Stimulated activated CD8-positive, alpha-beta memory T cell treated with anti-CD3 and anti-CD28 coated beads, Interleukin-7, amount 100 ng/mL, for 1 hour (primary cell): ENCODE measurements at places on chromosomes 16 and 17.

- DNase-seq = no peak
Measured at GRCh38 chr16:85381738-85382592, 231.2 kb upstream of the GSE1 start.

DNA sequence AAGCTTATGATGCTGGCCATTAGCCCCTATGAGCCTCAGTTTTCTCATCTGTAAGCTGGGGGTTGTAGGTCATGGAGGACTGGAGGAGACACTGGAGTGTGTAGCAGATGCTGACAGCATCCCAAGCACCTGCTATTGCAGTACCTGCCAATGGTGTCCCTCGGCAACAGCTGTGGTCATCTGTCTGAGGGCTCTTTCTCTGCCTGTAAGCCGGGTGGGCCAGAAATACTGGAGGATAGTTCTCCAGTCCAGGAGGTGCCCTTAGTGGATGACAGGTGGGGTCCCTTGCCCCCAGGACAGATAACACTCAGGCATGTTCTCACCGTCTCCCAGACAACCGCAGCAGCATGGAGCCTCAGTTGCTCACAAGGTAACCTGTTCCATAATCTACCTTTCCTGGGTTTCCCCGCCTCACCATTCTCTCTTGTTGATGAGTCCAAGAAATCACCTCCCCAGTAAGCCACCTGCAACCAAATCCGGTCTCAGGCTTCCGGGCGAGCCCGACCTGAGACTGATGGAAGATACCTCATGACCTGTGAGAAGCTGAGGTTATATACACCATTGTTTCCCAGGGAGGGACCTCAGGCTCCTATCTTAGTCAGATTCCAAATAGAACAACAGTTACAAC lies 23.8 kb downstream of the NLRP1 start:
- DNase-seq = no peak

- DNase-seq = no peak
Measured at GRCh38 chr16:12186774-12187335, 210.3 kb downstream of the SNX29 start.

DNA sequence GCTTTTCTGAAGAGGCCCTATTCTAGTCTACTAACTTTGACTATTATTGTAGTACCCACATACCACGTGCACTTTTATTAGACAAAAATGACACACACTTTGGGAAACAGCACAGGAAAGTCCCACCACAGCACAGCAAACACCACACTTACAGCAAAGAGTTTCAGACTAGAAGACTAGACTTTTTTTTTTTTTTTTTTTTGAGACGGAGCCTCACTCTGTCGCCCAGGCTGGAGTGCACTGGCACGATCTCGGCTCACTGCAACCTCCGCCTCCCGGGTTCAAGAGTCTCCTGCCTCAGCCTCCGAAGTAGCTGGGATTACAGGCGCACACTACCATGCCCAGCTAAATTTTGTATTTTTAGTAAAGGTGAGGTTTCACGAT lies 20.1 kb downstream of the YWHAE start:
- DNase-seq = no peak

DNA sequence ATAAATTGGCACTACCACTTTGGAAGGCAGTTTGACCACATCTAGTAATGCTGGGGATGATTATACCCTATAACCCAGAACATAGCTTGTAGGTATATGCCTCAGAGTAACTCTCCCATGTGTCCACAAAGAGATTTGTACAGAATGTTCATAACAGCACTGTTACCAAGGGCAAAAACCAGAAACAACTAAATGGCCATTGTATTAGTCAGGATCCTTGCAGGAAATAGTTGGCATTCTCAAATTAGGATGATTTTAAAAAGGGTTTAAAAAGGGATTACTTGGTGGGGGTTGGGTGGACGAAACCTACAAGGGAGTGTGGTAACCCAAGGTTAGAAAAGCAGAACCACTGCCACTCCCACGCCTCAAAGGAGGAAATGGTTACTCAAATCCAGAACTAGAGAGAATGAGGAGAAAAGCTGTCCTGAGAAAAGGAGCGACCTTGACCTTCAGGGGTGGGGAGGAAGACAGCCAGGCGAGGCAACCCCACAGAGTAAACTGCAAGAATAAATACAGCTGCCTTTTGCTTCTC lies 2.1 kb downstream of the CPPED1 start:
- no peak for DNase-seq

- no peak for DNase-seq
Measured at GRCh38 chr16:1071561-1072225, 854 bp upstream of the SSTR5 start.

DNA sequence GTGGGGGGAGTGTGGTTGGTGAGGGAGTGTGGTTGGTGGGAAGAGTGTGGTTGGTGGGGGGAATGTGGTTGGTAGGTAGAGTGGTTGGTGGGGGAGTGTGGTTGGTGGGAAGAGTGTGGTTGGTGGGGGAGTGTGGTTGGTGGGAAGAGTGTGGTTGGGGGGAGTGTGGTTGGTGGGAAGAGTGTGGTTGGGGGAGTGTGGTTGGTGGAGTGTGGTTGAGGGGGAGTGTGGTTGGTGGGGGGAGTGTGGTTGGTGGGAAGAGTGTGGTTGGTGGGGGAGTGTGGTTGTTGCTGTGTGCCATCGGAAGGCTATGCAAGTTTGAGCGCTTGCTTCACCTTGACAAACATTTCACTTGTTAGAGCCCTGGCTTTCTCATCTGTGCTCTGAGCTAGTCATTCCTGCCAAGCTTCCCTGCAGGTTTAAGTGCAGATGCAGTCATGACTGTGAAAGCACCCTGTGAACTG lies 20.1 kb downstream of the MINK1 start:
- no peak for DNase-seq

GRCh38 chr17:4035081-4035680 lies 70.9 kb upstream of the ATP2A3 start:
- DNase-seq = no peak

- no peak for DNase-seq
Measured at GRCh38 chr17:43014649-43015542, 7.3 kb downstream of the VAT1 start.

GRCh38 chr16:15715221-15715620 lies 65.2 kb downstream of the NDE1 start:
- no peak for DNase-seq

- DNase-seq = no peak
Measured at GRCh38 chr16:92431-93339, 14.7 kb downstream of the MPG start.

DNA sequence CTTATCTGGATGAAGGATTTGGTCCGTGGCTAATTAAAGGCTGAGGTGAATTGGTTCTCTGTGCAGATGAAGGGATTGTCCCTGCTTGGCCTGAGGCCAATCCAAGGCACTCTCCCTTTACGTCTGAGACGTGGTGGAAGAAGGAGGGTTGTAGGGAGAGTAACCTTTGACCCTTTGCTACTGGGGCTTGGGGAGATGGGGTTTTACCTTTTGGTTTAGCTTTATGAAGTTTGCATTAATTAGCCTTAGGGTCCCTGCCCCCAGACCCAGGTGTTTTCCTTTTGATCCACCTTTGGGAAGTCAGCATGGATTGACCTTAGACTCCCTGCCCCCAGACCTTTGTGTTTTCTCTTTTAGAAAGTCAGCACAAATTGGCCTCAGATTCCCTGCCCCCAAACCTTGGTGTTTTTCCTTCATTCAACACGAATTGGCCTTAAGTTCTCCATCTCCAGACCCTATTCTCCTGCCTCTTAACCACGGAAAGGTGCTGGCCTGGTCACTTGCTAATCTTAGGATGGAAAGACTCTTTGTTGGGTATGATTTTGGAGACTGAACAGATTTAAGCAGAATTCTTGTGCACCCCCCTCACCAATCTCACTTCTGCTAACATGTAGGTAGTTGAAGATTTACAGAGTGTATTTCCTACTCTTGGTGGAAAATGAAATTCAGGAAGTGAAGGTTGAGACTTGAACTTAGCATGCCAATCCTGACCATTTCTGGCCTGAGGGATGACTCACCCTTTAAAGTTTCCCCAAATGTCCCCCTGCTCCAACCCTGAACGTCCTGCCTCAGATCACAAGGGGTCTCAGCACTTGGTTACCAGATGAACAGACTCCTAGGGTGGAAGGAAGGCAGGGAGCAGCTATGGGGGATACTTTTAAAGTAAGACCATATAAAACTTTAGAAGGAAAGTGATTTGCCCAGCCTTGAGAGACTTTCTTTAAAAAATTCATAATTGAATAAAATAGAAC lies 23.1 kb upstream of the MMD start:
- no peak for DNase-seq

DNA sequence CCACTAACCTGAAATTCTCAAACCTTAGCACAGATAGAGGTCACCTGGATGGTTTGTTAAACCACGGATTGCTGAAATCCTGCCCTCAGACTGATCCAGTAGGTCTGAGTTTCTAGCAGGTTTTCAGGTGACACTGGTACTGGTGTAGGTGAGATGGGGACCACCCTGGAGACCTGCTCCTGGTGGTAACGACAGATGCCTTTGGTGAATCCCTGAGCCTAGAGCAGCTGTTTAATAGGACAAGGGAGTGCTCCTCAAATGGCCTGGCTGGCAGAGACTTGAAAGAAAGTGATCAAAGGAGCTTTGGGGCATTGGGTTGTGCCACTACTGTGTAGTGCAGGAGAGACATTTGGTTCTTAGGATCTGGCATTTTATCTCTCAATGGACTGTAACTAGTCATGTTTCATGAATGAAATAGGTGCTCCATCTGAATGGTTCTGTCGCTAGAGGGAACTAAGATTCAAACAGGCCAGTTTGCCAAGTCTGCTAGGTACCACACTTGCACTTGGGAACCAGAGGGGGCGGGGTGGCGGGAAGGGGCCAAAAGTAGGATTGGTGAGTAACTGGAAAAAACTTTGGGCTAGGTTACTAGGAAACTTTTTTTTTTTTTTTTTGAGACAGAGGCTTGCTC lies 2.9 kb upstream of the IFI35 start:
- no peak for DNase-seq

GRCh38 chr17:1067282-1067956 lies 70.5 kb downstream of the TIMM22 start:
- no peak for DNase-seq

- DNase-seq = no peak
Measured at GRCh38 chr16:53849585-53849984, 145.6 kb downstream of the FTO start.

DNA sequence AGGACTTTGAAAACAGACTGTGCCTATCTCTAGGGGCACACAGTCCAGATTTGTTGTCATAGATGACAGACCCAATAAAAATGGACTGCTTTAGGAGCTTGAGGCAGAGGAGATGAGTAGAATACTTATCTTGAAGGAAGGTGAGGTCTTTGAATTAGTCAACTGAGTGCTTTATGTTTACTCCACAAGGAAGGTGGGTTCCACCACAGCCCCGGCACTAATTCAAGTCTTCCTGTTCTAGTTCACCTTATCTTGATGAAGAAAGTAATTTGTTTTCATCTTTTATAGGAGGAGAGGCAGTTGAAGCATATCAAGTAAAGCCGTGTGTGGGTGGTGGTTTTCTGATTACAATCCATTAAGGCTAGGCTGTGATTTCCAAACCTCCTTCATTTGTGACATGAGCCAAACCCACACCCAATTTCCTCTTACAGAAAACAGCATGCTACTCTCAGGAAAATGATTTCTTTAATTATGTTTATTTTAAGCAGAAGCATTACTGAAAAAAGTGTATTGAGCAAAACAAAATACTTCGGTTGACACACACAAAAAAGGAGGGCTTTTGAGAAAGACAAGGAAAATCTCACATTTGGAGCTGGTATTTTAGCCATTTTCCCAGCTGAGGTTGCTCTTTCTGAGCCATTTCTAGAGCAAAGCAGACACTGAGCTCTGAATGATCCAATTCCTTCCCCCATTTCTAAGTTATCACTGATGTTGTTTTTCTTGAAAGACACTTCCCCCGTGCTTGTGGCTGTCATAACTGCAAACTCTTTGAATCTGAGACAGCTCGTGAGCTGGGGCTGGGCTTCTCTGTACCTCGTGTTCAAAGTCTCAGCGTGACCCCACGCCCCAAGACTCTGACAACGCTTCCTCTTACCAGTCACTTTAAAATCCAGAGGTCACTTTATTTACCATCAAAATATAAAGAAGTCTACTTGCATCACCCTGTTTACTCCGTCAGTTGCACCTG lies 35.4 kb downstream of the CDRT15 start:
- DNase-seq = no peak

GRCh38 chr16:13005721-13006247 lies 104.4 kb downstream of the SHISA9 start:
- no peak for DNase-seq

DNA sequence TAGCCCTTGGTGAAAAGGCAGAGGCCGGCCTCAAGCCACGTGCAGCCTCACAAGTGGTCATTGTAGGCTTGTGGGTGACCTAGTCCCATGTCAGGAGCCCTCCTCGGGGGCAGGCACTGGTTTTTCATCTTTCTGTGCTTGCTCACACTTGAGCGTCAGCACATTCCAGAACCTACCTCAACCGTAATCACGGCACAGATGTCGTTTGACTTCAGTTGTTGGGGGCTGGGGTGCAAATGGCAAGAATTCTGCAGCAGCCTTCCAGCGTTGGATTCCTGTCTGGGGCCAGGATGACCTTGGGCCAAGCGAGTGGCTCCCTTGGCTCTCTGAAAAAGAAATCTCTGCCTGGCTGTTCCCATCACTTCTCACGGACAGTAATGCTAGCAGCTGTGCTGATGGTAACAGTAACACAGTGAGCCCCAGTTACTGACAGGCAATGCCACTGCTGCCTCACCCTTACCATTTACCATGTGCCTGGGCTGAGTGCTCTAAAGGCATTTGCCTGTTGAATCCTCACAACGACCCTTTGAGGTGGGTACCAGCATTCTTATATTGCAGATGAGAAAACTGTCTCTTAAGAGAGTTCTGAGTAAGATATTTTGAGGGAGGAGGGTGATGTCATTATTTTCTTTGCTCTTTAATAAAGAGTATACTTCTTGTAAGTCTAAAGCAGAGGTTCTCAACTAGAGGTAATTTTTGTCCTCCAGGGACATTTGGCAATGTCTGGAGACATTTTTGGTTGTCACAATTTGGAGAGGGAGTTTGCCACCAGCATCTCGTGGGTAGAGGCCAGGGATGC lies 46.5 kb downstream of the KSR1 start:
- DNase-seq = no peak

DNA sequence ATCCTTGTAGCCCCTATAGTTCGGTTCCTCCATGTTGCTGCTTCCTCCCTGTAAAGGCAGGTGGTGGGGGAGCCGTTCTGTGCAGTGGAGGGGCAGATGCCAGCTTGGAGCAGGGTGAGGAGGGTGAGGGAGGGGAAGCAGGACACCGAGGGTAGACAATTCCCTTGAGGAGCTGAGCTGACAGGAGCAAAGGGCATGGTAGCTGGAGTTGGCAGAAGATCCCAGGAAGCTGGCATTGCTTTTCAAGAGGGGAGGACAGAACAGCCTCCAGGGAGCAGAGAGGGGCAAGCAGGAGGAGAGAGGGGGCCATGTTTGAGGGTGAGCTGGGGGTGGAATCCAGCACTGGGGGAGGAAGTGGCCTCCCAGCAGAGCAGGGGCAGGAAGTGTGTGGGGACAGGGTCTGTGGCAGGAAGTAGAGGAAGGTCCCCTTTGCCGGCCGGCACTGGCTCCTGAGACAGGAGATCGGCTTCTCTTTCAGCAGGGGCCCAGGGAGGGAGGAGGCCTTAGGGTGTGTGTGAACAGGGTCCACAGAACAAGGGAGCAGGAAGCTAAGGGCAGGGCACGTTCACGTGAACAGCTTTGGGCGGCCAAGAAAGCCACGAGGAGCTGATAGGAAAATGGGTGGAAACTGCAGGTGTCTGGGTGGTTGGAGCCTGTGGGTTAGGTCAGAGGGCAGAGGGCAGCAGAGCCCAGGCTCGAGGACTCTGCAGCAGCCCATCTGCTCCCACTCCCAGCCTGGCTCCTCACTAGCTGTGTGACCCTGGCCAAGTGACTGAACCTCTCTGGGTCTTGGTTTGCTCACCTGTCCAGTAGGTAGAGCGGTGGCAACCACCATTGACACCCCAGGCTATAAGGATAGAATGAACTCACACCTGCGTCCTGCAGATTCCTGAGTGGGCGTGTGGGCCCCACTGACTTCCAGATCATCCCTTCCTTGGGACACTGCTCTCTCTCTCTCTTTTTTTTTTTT lies 17.5 kb upstream of the SPNS2 start:
- DNase-seq = no peak

GRCh38 chr17:74147966-74148365 lies 55.5 kb upstream of the RPL38 start:
- no peak for DNase-seq
